G401 (cell line): ENCODE measurements at places on chromosomes 2 and 18. TPM values are rescaled to one million over a fixed set of nuclear protein-coding genes. Genes with fewer than 3 reads are reported as not detected.
A peak's percentile ranks its signal among the peaks of the same experiment; 100 is the strongest.

DNA sequence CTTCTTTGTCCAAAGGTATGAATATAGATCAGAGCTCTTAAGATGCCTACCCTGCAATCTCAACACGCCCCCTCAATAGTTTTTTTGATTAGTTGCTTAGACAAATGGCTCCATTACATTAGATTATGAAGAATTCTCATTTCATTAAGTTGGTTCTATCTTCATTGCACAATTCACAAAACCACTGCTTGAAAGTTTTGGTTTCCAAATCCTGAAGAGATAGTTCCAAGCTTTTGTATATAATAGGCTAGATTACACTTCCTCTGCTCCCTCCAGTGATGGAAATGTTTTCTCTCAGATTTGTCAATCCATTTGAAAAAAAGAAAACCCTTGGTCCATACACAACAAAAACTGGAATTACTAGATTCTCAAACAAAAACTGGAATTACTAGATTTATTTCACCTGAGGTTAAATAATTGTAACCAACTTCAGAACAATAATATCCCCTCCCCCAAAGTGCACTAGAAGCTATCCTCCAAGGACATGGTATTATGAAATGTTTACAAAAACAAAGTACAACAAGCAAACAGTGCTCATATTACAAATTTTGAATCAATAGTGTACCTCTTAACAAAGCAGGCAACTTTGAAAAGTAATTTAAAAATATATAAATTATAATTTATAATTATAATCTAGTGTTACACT, 6.8 kb upstream of the TLK1 start:
- DNase-seq: no peak

DNA sequence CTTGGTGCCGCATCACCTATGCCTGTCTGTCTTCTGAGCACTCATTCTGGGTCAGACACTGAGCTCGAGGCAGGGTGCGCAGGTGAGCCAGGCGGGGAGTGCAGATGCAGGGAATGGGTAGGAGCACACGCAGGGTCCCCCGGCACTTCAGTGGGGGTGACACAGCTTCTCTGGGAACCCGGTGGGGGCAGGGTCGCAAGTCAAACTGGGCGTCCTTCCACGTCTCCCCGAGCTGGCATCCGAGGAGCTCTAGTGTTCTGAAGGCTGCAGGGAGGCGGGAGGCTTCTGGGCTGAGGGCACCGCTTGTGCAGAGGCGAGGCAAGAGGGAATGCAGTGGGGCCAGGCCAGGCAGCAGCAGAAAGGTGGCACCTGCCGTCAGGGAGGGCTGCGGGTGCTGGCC, 86.0 kb downstream of the DGKD start:
- no peak for DNase-seq

DNA sequence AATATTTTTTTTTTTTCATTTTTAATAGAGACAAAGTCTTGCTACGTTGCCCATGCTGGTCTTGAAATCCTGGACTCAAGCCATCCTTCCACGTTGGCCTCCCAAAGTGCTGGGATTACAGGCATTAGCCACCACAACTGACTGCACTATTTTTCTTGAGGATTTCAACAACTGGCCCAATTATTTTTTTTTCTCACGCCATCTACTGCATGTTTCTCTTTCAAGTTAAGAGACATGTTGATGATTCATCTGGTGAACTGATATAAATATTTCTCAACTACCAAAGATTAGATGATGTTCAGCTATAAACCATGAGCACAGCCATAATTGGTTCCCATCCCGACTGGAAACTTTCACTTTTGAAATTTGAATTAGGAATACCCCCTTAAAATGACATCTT, 688.4 kb upstream of the SYT4 start:
- DNase-seq: no peak

Gene IL1B
- total RNA-seq: not detected in 2 replicates

Gene DNAJC10
- total RNA-seq: 107 and 150 TPM in 2 replicates

DNA sequence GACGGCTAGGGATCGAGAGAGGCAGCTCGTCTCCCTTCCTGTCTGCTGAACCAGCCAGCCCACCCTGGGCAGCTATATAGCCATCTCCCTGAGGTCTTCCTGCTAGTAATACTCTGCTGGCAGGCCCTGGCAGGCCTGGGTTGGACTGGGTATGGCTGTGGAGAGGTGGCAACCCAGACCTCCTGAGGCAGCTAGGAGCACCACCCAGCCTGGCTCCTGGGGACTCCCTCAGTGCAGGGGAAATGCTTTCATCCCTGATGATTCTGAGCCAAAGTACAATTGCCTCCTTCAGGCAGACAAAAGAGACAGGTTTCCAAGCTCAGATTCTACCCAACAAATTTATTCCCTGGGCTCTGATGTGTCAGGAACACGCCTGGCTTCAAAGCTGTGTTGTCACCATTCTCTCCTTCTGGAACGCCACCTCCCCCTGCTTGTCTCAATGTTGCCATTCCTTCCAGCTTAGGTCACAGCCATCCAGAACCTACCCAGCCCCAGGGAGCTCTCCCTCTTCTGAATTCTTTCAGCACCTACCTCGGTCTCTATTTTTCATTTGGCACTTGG, 4.7 kb upstream of the DNAJB2 start:
- no peak for DNase-seq

DNA sequence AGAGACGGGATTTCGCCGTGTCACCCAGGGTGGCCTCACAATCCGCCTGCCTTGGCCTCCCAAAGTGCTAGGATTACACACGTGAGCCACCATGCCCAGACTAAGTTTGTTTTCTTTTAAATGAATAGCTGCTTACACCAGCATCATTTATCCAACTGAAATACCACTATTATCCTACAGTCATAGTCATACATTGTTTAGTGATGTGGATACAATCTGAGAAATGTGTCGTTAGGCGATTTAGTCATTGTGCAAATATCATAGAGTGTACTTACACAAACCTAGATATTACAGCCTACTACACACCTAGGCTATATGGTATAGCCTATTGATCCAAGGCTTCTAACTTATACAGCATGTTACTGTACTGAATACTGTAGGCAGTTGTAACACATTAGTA, 10.3 kb downstream of the ZC3H15 start:
- no peak for DNase-seq

DNA sequence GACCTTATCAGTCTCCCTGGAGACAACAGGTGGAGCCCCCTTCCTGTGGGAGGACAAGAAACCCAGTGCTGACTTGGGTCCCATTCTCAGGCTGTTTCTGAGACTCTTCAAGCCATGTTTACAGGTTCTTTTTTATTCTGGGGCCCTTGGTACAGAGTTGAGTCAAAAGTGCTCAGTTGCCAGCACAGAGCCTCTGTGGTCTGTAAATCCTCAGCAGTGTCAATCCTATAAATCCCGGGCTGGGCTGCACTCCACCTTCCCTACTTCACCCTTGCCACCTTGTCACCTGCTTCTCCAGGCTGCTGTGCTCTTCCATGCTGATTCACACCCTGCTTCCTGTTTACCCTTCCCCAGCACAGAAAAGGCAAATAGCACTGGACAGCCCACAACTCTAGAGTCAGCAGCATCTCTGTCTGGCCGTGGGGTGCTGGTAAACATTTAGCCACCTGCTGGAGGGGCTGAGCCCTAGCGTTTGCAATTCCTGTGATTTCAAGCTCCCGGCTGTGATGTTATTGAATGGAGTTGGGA, 74.7 kb downstream of the TNFRSF11A start:
- no peak for DNase-seq

- no peak for DNase-seq
These were observed 453 bp downstream of the CABLES1 start for GRCh38 chr18:23135550-23136325.

- no peak for DNase-seq
These were observed 392.8 kb upstream of the GALNT5 start for GRCh38 chr2:156864753-156865152.

- DNase-seq: no peak
These were observed 152.1 kb upstream of the ID2 start for GRCh38 chr2:8529706-8530277.

DNA sequence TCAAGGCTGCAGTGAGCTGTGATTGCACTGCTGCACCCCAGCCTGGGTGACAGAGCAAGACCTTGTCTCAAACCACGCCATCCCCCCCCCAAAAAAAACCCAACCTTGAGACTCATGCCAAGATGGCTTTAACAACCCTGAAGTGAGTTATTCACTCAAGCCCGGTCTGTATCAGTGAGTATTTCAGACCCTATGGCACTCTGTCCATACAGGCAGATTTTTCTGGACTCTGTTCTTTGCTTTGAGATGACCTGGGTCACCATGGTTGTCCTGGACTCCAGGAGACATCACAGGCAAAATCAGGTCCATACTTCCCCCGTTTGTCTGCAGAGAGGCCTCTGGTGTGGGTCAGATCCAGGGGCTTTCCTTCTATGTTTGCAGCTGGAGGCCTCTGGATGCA, 91.7 kb downstream of the TGOLN2 start:
- DNase-seq: no peak

Gene CXCR4
- not detected in 2 replicates for total RNA-seq

Gene UGT1A4
- not detected in 2 replicates for total RNA-seq

Gene RGPD8
- 3.8 and 9.7 TPM in 2 replicates for total RNA-seq

DNA sequence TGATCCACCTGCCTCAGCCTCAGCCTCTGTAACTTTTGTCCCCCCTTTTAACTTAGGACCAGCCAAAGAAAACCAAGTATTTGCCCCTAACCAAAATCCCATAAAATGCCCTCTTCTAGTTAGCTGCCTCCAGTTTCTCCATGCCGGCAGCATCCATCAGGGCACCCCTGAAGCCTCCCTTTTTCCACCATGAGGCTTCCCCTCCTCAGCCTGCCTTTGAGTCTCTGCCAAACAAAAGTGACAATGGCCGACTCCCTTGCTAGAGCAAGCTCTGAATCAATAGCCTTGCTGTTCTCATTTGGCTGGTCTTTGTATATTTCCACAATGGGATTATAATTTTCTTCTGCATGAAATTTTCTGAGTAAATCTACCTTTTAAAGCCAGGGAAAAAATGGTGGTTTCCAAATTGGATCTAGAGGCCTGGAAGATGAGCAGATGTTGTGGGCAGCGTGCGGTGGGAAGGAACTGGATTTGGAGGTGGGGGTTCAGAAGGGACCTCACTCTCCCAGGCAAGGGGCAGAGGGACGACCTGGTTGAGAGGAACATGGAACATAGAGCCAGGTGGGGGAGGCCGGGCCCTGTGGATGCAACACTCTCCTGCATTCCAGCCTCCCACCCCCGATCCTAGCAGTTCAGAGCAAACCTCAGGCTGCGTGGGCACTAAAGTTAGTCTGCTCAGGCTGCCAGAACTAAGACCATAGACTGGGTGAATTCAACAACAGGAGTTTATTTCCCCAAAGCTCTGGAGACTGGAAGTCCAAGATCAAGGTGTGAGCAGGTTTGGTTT, 80.6 kb downstream of the HS6ST1 start:
- DNase-seq: no peak

Gene TFPI
- total RNA-seq: 41.1 and 51.8 TPM in 2 replicates

GRCh38 chr2:218833023-218833609, 1.5 kb upstream of the PRKAG3 start:
- no peak for DNase-seq

DNA sequence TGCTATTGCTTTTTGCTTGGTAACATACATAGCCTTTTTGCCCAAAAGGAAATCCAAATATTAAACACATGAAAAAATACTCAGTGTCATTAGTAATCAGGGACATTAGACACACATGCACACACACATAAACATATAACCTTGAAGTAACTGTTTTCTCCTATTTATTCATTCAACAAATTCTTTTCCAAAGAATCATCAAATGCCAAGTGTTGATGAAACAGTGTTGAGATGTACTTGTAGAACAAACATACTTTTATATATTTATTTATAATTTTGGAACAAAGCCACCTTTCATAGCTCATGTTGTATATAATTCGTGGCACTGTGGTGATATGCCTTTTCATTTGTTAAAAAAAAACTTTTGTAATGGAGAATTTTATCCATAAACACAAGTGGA, 81.0 kb downstream of the APLF start:
- DNase-seq: no peak

DNA sequence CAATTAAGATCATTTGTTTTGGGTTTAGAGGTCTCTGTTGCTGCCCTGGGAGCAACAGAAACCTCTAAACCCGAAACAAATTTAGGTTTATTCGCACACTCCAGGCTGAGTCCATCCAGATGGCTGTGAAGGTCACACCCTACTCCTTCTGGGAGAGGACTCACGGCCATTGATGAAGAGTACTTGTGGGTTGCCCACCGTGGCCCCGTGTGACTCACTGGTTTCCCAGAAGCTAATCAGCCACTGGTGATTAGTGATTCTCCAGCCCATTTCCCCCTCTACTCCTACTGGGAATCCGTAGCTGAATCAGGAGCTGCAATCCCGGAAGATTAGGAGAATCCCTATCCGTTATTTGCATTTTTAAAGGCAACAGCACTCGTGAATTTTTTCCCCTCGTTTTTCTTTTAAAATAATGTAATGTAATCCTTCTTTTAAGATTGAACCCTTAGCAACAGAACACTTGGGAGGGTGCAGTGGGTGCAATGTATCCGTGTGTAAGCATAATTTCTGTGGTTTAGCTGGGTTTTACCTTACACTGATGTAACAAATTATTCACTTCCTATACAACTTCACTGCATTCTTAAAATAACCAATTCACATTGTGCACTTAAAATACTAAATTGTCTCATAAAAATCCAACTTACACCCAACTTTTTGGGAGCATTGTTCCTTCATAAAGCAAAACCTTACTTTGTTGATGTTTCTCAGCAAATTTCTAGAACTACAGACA, 27.5 kb upstream of the EPAS1 start:
- DNase-seq: no peak

- no peak for DNase-seq
These were observed 60.9 kb downstream of the LDLRAD4 start for GRCh38 chr18:13279181-13280069.

Gene SULT1C2
- 0.71 and 3.2 TPM in 2 replicates for total RNA-seq

GRCh38 chr2:134718817-134719814, at the start of gene TMEM163:
TMEM163 (minus strand) TSS chr2:134719000.
- peak; percentile 69 for DNase-seq

GRCh38 chr2:88429929-88430328, 22.6 kb downstream of the FOXI3 start:
- no peak for DNase-seq

GRCh38 chr2:207988975-207989374, 36.4 kb downstream of the PLEKHM3 start:
- no peak for DNase-seq

GRCh38 chr18:76212960-76213359, 282.1 kb downstream of the ZNF516 start:
- no peak for DNase-seq

DNA sequence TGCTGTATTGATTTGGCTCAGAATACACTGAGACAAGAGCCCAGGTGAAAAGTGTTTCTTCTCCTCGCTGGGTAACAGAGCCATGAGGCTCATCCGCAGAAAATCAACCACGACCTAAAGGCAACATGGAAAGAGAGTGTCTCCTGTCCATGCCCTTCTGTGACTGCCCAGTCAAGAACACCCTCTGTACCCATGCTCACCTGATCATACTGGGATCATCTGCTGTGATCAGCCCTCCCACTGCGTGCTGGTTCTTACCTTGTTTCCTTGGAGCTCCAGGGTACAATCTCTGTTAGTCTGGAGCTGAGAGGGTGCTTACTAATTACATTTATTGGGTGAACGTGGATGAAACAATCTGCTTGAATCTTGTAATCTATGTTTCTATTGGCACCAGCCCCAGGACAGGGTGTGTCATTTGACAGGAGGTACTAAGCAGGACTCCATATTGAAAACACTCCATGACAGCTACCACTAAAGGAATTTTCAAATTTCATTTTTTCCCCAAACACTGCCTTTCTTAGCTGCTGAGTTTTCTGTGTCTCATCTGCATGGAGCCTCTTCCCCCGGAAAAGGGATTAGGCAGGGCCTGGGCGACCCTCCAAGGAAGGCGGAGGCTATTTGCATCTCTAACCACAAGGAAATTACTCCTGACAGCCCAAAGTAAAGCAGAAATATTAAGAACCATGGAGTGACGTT, 39.7 kb upstream of the GRP start:
- no peak for DNase-seq
